ENCODE measurements at places on chromosomes 1 and 21.

- DNase-seq, result no peak
These were observed 273.8 kb downstream of the KCNJ6 start for GRCh38 chr21:37642493-37642892.

DNA sequence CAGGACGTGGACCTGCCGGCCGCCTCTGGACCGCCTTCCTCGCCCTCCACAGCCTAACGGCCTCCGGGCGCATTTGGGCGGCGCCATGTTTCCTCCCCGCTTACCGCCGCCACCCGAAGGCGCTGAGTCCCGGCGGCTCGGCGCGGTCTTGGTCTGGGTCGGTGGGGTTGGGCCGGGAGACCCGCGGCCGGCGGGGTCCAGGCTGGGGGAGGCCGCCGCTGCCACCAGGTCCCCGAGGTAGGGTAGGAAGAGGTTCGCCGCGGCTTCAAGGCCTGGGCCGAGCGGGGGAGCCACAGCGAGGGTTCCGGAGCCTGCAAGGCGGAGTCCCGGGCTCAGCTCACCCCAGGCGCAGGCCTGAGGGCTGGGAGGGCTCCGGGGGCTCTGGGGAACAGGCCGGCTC, 5.5 kb downstream of the OR2C3 start:
- no peak for DNase-seq

DNA sequence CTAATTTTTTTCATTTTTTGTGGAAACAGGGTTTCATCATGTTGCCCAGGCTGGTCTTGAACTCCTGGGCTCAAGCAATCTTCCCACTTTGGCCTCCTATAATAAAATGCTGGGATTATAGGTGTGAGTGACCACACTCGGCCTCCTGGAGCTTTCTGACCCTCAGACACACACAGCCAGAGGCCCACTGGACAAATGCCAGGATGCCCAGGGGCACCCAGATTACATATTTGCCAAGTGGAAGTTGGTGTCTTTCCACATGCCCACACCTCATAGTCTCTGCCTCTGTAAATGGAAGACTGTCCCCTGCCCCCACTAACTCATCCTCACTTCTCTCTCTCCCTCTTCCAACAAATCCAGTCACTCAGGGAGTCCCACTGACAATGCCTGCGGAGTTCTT, 63.4 kb upstream of the LRP8 start:
- no peak for DNase-seq

DNA sequence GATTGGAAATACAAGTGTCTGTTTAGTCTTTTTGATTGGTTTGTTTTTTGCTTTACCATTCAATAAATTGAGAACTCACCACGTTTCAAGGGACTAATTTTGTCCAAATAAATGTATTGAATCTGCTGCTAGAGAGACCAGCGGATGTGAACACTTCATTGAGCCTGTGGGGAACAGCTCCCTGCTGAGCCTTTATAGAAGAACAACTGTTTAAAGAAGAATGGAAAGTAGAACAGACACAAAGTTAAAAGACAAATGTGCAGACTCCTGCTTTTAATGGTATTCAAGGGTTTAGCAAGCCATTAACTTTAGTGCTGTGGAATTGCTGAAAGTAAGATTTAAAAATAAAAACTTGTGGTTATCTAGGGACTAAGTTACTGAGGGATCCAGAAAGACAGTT, 817.7 kb upstream of the B3GALT2 start:
- DNase-seq, result no peak

DNA sequence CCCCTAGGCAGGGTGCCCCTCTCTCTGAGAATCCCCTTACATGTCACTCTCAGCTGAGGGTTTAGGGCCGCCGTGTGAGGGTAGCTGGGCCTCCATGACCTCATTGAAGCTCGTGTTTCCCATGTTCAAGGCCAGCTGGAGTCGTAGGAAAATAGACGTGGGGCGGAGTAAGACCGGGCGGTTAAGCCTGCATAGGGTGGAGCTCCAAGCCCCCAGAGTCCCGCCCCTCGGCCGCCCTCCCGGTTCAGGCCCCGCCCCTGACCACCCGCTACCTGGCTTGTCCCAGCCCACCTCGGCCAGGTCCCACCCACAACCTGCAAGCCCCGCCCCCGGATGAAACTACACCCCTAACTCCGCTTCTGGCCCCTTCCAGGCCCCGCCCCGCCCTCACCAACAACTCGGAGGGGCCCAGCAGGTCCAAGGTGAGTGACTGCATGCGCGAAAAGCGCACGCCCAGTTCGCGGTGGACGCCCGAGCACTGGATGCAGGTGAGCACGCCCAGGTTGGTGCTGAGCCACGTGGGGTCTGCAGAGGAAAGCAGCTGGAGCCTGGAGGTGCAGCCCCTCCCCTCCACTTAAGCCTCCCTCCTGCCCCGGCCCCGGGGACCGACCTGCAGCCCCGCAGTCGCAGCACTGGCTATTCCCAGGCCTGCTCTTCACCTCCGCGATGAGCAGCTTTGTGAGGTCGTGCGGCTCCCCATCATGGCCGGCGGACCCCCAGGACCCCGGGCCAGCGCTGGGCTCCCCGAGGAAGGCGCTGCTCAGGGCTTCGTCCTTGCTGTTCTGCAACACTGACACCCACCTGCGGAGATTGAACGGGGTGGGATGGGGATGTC, 12.2 kb upstream of the TCEA3 start:
- peak; percentile 20 for DNase-seq

- no peak for DNase-seq
These were observed 136.1 kb upstream of the ERRFI1 start for GRCh38 chr1:8162168-8162567.

DNA sequence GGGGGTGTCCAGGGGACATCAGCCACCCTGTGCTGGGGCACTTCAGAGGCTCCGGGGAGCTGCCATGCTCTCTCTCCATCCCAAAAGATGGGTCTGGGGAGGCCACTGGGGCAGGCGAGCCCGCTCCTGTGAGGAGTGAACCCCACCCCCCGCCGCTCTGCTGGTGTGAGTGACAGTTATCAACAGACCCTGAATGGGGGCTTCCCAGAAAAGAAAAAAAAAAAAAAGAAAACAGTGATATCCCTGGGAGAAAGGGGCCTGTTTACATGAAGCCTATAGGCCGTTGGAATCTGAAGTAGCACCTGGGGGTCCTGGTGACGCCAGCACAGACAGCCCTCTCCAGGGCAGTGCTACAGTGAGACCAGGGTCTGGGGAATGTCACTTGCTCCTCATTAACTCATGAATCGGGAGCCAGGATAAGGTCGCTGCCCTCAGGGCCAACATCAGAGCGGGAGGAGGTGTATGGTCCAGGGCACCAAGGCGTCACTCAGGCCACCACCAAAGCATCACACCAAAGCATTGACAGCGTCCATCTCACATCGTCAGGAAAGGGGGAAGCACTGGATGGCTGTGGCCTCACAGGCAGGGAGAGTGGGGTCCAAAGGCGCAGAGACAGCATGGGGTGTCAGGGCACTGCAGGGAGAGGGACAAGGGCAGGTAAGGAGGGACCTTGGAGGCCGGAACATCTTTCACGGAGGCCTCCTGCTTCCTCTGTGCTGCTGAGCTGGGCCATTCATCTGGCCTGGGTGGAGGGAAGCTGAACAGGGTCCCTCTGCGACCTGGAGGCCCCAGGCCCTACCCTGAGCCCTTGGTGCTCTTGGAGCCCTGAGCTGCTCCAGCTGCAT, 8.4 kb upstream of the NPHP4 start:
- DNase-seq, result no peak

- DNase-seq, result no peak
These were observed 558 bp upstream of the BTG3 start for GRCh38 chr21:17613242-17613676.

DNA sequence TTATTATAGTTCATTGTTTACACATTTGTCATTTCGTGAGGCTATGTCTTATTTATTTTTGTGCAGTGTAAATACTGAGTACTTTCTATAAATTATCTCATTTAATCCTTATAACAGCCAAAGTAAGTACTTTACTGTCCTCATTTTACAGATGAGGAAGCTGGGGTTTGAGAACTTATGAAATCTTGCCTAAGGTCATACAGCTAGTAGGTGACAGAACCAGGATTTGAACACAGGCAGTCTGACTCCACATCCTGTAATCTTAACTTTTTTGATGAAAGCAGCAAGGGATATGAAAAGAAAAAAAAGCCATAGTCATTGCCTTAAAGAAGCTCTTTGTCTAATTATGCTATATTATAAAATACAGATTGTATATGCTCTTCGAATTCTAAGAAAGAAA, 107.1 kb upstream of the BMP8A start:
- no peak for DNase-seq

DNA sequence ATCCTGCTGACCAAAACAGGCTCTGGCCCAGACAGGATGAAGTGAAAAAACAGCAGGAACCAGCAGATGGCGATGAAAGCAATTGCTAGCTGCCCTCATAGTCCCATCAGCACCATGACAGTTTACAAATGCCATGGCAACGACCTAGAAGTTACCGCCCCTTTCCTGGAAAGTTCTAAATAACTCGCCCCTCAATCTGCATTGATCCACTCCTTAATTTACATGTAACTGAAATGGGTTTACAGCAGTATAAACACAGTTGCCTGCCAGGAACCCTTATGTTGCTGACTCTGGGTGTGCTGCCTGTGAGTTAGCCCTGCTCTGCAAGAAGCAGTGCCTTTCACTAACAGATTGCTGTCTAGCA, 65.5 kb upstream of the CR1L start:
- peak; percentile 4 for DNase-seq

- no peak for DNase-seq
These were observed 94.5 kb upstream of the RAVER2 start for GRCh38 chr1:64650411-64650810.

GRCh38 chr1:22755641-22756040, 45.0 kb downstream of the EPHB2 start:
- DNase-seq, result no peak

DNA sequence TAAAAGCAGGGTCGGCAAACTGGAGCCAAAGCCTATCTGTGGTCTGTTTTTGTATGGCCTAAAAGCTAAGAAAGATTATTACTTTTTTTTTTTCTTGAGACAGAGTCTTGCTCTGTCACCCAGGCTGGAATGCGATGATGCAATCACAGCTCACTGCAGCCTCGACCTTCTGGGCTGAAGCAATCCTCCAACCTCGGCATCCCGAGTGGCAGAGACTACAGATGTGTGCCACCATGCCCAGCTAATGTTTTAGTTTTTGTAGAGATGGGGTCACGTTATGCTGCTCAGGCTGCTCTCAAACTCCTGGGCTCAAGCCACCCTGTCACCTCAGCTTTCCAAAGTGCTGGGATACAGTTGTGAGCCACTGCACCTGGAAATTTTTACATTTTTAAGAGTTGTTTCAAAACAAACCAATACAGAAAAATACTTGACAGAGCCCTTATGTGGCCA, 6.5 kb upstream of the GLRX2 start:
- DNase-seq, result no peak

DNA sequence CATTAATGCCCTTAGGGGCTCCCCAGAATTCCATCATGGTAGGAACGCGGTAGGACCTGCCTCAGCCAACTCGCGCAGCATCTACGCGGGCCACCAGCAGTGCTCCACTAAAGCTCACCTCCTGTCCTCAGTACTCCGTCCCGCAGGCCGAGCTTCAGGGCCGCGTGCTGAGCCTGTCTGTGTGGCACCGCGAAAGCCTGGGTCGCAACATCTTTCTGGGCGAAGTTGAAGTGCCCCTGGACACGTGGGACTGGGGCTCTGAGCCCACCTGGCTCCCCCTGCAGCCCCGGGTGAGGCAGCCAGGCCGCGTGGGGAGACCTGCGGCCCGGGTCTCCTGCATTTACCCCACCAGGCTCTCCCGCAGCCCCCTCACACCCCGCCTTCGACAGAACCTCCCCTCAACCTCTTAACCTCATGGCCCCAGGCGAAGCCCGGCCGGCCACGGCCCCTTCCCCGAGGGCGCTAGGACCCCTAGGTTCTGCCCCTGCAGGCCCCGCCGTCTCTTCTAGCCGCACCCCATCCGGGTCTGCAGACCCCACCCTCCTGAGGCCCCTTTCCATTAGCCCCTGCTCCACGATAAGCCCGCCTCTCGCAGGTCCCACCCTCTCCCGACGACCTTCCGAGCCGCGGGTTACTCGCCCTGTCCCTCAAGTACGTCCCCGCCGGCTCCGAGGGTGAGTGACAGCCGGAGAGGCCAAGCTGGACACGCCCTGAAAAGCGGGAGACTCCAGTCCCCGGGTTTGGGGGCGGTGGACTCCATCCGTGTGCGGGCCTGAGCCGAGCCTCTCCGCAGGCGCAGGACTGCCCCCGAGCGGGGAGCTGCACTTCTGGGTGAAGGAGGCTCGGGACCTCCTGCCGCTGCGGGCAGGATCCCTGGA, 9.1 kb downstream of the SYTL1 start:
- DNase-seq, result no peak

DNA sequence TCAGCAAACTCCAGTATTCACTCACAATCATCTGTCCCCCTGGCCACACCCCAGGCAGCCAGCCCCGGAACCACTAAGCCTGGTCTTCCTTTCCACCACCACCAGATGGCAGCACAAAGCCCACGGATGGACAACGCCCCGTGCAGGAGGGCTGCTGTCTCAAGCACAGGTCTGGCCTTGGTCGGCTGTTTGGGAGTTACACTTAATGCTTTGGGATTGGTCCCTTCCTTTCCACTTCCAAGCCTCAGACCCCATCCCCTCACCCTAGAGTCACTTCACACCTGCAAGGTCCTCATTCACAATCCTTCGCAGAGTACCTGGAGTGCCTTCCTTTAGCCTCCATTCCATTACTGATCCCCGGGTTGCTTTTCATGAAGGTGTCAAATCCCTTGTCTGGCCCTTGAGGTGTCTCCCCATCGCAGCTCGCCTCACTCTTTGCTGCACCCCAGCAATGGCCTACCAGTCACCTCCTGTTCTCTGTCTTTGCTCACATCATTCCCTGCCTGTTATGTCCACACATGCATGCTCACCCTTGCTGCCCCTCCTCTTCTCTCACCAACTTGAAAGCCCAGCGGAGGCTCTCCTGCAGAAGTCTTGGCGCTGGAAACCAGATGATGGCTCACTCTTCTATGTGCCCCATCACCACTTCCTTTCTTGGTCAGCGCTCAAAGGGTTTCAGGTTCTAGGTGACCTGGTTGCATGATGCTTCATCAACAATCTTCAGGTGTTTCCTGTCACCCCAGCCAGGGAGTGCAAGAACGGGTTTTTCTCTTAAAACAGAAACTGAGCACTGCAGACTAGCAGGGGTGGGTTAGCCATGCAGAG, 24.9 kb upstream of the KCNA2 start:
- DNase-seq, result peak; percentile 84

GRCh38 chr21:28590676-28591075, 402.0 kb downstream of the LTN1 start:
- no peak for DNase-seq

- no peak for DNase-seq
These were observed 45.6 kb upstream of the TMEM61 start for GRCh38 chr1:54934869-54935268.

DNA sequence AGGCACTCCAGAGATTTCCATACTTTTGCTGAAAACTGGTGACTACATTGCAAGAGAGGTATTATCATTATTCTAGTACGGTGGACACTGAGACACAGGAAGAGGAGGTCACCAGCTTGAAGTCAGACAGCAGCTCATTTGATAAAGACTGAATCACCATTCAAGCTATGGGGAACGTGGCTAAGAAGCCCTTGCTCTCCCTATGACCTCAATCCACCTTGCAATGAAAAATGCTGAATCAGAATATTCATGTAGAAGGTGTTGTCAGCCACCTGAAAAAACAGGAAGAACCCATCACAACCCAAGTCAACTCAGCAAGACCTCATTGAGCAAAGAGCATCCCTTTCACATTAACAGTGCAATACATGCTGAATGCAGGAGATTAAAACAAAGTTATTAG, 59.0 kb upstream of the FGGY start:
- DNase-seq, result no peak

GRCh38 chr1:195071461-195071860, 1536.8 kb downstream of the KCNT2 start:
- no peak for DNase-seq
